Mesothelial cell of epicardium (in vitro differentiated cells): ENCODE measurements at places on chromosomes 1 and 21. TPM values are rescaled to one million over a fixed set of nuclear protein-coding genes. Genes with fewer than 3 reads are reported as not detected.

Gene CFHR1
- total RNA-seq: 0.45 TPM in 1 of 3 replicates, not detected in the others

DNA sequence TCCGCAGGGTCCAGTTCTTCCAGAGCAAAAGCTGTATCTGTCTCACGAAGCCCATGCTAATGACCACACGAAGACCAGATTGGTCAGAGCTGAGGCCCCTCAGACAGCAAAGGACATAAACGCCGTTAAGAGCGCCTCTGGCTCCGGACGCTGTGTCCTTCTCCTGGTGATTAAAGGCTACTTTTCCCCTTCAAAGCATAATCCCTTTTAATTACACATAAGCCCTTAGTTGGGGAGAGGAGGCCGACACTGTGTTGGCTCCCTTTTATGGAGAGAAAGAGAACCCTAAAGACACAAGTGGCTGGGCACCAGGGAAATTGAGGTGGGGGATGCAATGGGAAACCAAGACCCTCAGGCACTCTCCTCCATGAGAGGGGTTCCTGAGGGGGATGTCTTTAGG lies at the start of gene ABCA4:
Gene ABCA4 (minus strand): TSS at position 158 of the 400 bp plus-strand sequence. CDS start 103 bp downstream, at position 55.
- H3K27me3 ChIP-seq: no peaks in the 10 kb centered on the region
- no peaks in the 10 kb centered on the region for H3K36me3 ChIP-seq
- H3K27ac ChIP-seq: peak within 1 kb of the TSS; percentile 99
- peak within 1 kb of the TSS; percentile 54 for H3K4me3 ChIP-seq
- DNase-seq: no peak

DNA sequence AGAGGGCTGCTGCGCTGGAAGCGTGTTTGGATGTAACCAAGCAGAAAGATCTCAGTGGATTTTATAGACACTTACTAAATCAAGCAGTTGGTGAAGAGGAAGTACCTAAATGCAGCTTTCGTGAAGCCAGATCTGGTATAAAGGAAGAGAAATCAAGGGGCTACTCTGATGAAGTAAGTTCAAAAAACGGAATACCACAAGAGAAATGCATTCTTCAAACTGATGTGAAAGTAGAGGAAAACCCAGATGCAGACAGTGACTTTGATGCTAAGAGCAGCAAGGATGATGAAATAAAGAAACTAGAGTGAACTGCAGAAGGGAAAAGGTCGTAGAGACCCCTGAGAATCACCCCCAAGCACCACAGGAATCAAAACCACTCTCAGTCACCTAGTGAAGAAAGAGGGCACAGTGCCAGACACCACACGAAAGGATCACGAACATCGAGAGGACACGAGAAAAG lies 40.8 kb upstream of the NEXN start:
- no peak for DNase-seq
- H3K27ac ChIP-seq: no peak overlapping the region
- H3K36me3 ChIP-seq: peaks cover 8% of the 10 kb centered on the region
- H3K4me3 ChIP-seq: no peak overlapping the region
- H3K27me3 ChIP-seq: no peaks in the 10 kb centered on the region
- peaks cover 3% of the 10 kb centered on the region for H3K4me1 ChIP-seq

DNA sequence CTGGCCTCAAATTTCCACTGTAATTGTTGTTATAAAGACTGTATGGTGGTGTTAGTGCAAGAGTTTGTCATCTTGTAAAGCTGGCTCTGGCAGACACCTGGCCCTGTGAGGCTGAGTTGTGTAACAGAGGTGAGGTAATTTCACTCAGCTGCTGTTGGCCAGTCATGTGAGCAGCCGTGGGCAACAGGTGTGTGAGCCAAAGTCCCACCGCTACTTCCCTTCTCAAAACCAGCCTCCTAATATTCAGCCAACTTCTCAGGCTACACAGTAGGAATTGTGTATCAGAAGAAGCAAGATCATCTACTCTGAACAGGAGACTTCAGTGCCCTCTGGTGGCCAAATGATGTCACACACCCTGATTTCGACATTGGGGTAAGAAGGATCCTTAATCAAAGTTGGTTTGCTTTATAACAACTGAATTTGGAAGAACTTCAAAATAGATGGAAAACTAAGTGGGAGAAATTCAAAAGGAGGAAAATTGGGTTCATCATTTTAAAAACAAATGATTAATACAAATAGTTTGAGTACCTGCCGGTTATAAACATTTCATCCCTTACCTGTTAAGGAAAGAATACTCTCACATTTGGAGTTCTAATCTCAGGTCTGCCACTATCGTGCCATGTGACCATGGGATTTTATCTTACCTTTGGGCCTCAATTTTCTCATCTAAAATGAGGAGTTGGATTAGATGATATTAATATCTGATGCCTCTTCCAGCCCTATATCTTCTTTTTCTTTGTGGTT lies 2.6 kb upstream of the CREG1 start:
- no peaks in the 10 kb centered on the region for H3K36me3 ChIP-seq
- no peak overlapping the region for H3K4me3 ChIP-seq
- DNase-seq: peak; percentile 32
- no peak overlapping the region for H3K27ac ChIP-seq
- H3K4me1 ChIP-seq: peaks cover 22% of the 10 kb centered on the region

- peak overlapping the region; percentile 52 for H3K27ac ChIP-seq
- peaks cover 13% of the 10 kb centered on the region for H3K36me3 ChIP-seq
- no peaks in the 10 kb centered on the region for H3K27me3 ChIP-seq
- peaks cover 36% of the 10 kb centered on the region for H3K4me1 ChIP-seq
- DNase-seq: no peak
Measured at GRCh38 chr1:9253453-9254105, 19.0 kb downstream of the H6PD start.

GRCh38 chr1:233255145-233255544 lies 40.4 kb downstream of the PCNX2 start:
- H3K36me3 ChIP-seq: peaks cover 24% of the 10 kb centered on the region
- H3K4me1 ChIP-seq: peaks cover 15% of the 10 kb centered on the region
- no peak for DNase-seq
- no peaks in the 10 kb centered on the region for H3K27me3 ChIP-seq
- no peak overlapping the region for H3K4me3 ChIP-seq

GRCh38 chr1:36576118-36576517 lies 93.4 kb upstream of the CSF3R start:
- H3K27ac ChIP-seq: no peak overlapping the region
- H3K36me3 ChIP-seq: no peaks in the 10 kb centered on the region
- H3K27me3 ChIP-seq: peaks cover 37% of the 10 kb centered on the region
- no peak overlapping the region for H3K4me3 ChIP-seq
- H3K4me1 ChIP-seq: no peaks in the 10 kb centered on the region
- DNase-seq: peak; percentile 58

GRCh38 chr1:179169616-179170467 lies 59.6 kb downstream of the ABL2 start:
- H3K27me3 ChIP-seq: no peaks in the 10 kb centered on the region
- peaks cover 8% of the 10 kb centered on the region for H3K4me1 ChIP-seq
- H3K36me3 ChIP-seq: no peaks in the 10 kb centered on the region
- no peak overlapping the region for H3K27ac ChIP-seq
- DNase-seq: no peak
